Hematopoietic multipotent progenitor cell treated with erythropoietin and hydrocortisone succinate and interleukin-3 and kit ligand, for 6 days (in vitro differentiated cells): ENCODE measurements at places on chromosomes 12 and 14.

- no peak for DNase-seq
Measured at GRCh38 chr12:132243596-132244310, 85.6 kb downstream of the GALNT9 start.

- DNase-seq, result peak; percentile 41
Measured at GRCh38 chr12:109053382-109054123, 1.2 kb downstream of the USP30 start.

- DNase-seq, result peak; percentile 3
Measured at GRCh38 chr12:23049180-23049579, 424.2 kb downstream of the ETNK1 start.

DNA sequence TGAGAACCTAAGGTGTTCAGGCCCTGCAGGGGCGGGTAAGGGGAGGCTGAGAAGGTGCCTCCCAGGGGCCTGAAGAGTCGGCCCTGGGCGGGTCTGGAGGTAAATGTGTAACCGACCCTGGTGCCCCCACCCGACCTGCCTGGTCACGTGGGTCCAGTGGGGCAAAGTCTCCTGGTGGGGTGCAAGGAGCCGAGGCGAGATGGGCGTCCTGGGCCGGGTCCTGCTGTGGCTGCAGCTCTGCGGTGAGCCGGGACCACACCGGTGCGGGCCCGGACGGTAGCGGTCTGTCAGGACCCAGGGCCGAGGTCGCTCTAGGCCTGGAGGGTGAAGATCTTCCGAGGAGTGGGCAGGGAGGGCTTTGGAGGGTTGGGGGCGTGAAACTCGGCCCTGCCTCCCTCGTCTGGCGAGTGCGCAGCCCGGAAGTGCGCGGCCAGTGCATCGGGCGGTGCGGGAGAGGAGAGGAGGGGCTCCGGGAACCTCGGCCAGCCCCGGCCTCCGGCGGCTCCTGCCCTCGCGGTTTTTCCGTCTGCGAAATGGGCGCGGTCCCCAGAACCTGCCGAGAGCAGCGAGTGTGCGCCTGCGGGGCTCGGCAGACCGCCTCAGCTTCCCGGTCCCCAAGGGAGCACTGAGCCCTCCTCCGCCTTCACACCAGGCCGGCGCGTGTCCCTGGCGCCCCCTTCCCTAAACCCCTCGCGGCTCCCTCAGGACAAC lies at the start of gene AMN:
TSS of gene AMN (plus strand) at position 174 of the 711 bp plus-strand sequence. CDS start at position 200, 26 bp downstream.
- DNase-seq, result peak; percentile 53

DNA sequence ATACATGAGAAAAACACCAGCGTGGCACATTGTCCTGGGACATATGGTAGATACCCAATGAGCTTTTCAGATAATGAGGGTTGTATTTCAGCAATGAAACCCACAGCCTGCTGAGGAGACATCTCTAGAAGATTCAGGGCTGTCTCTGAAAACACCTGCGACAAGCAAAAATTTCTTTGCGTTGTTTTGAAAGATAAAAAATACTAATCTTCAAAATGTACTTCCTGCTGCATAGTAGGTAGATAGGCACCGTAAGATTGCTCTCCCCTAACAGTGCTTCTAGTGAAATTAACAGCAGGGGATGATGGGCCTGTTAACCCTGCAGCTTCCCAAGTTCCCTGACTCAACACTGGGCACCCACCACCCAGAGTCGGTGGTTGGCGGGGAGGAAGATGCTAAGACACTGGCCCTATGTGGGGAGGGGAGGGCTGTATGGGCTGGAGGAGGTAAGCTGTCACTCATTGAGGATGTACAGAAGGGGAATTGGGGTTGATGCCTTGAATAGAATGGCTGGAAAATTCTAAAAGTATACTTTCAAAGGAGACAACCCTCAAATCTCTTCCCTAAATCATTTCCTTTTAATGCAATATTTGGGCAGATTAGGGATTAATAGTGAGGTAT lies 20.0 kb downstream of the ZFP36L1 start:
- no peak for DNase-seq

DNA sequence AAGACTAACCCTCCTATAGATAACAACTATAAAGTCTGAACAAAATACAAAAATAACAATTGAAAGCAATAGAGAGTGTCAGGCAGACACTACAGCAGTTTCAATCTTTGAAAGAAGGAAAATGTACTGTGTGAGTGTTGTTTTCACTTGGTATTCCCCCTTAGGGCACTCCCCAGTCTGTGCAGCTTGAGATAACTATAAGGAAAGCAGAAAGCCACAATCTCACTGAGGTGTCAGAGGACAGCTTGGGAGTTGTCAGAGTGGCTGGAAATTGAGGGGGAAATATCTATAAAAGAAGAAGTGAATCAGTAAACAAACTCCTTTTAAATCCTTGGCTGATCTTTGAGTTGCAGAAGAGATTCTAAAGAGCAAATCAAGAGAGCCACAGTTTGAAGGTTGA lies 364.8 kb downstream of the NELL2 start:
- no peak for DNase-seq

GRCh38 chr12:113162102-113163029 lies 12.8 kb downstream of the CFAP73 start:
- DNase-seq, result no peak

DNA sequence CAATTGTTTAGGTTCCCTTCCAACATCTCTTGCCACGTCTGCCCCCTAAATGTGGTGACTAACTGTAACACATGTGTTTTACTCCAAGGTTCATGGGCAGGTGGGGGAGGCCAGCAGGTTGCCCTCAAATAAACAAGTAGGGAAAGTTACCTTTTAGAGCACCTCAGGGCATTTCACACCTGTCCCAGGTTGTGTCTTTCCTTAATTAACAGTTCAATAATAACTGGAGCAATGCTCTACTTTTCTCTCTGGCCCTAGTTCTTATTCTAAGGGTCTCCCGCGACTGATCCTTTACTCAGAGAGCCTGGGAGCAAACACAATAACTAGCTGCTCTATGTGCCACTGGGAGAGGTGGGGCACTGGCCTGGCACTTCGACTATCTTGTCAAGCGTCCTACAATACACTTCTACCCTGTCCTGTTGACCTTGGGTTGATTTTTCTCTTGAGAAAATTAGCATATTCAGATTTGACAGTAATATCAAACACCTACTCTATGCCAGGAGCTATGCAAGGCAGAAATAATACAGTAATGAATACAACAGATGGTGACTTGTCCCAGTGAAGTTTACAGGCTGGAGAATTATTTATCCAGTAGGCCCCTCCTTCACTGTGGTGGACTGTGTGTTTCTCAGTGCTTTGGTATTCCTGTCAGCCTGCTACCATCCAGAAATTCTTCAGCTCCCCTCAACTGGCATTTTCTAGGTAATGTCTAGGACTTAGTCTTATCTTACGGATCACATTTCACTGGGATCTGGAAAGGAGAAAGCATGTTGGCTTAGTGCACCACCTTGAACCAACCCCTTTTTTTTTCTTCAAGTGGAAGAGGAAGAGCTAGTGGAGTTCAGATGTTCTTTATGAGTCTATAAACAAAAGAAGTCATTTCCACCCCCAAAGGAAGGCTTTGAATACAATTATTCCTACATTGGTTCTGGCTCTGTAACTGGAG lies 202.6 kb downstream of the CRADD start:
- DNase-seq, result no peak
